ENCODE measurements at places on chromosomes 6 and 20. TPM values are rescaled to one million over a fixed set of nuclear protein-coding genes. Genes with fewer than 3 reads are reported as not detected.

GRCh38 chr6:76876922-76877553, 586.3 kb downstream of the HTR1B start:
- peak; percentile 24 for DNase-seq

- peak; percentile 48 for DNase-seq
Measured at GRCh38 chr6:42777126-42777822, 4.6 kb upstream of the BICRAL start.

Gene OR2H1
- not detected for total RNA-seq

GRCh38 chr20:6468423-6469116, 298.9 kb upstream of the BMP2 start:
- DNase-seq: no peak

Gene EFCAB8
- not detected for total RNA-seq

DNA sequence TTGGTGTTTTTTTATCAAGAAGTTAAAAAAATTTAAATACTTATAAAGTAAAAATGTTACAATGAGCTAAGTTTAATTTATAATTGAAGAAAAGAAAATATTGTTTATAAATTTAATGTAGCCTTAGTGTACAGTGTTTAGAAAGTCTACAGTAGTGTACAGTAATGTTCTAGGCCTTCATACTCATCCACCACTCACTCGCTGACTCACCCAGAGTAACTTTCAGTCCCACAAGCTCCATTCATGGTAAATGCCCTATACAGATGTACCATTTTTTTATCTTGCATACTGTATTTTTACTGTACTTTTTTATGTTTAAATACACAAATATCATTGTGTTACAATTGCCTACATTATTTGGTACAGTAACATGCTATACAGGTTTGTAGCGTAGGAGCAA, 26.0 kb downstream of the HTR1E start:
- DNase-seq: no peak

Gene COL11A2
- 0.02 TPM for total RNA-seq

DNA sequence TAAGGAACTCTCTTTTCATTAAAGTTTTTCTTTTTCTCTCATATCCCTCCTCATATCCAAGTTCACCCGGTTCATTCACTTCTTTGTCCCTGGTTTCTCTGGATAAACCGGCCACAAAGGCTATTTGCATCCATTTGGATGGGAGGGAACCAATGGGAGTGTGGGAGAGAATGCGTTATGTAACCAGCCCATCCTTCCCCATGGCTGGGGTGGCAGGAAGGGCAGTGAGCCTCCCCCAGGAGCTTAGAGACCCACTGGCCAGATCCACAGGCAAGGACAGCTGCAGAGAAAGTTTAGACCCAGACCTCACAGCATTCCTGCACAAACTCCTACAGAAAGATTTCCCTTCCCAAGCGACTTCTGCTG, 10.7 kb downstream of the CASS4 start:
- no peak for DNase-seq

DNA sequence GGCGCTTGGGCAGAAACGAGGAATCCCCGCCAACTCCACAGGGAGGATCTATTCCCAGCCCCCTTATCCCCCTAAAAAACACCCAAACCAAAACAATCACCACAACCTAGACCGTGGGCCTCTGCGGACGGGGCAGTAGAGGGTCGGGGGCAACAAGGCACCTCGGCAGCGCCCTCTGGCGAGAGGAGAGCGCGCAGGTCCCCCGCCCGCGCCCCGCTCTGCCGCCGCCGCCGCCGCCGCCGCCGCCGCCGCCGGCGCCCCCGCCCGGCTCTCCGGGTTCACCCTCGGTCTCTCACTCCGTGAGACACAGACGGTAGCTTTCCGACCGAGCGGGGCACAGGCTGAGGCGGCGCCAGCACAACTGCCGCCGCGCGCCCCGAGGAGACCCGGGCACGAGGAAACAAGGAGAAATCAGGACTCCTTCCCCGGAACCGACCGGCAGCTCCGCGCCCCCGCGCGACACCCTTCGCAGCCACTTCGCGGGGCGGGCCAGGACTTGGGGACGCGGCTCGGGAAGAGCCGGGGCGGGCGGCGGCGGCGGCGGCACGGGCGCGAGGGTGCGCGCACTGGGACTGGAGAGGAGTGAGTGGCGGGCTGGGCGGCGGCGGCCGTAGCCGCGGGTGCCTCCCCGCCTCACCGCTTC, at the start of gene SLC35F1:
Gene SLC35F1 (plus strand): TSS at position 307 of the 643 bp plus-strand sequence.
- DNase-seq: peak; percentile 15

DNA sequence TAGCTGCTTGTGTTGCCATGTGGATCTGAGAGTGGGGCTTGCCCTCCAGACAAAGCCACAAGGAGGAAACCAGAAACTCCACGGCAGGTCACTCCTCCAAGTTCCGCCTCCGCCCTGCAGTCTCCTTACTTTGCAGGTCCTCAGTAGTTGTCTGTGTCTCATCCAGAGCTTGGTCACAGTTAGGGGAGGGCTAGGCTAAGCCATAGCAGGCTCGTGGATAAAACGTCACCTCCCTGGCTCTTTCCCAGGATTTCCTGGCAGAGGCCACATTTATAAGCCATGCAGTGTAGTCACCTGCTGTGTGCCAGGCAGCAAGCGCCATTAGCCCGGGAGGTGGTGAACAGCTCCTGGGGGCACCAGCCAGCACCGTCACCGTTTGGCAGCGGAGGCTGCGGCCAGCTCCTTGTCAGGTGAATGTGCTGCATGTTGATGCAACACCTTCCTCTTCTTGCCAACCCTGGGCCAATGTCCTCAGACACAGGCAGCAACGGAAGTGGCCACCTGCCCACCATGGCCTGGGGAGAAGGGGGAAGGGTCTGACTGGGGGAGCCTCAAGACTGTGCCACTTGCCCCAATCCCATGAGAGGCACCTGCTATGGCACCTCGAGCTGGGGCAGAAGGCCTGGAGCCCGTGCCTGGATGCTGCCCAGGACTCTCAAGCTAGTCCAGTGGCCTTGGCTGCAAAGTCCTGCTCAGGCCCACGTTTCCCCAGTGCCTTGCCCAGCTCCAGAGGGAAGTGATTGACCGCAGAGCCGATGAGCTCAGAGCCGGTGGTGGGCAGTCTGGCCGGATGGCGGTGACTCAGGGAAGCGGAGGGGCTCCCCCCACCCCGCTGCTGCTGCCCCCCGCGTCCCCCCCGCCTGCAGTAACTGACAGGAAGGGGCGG, 39.0 kb upstream of the SLCO4A1 start:
- DNase-seq: peak; percentile 99

- DNase-seq: no peak
Measured at GRCh38 chr6:151139524-151139923, 100.2 kb upstream of the AKAP12 start.

DNA sequence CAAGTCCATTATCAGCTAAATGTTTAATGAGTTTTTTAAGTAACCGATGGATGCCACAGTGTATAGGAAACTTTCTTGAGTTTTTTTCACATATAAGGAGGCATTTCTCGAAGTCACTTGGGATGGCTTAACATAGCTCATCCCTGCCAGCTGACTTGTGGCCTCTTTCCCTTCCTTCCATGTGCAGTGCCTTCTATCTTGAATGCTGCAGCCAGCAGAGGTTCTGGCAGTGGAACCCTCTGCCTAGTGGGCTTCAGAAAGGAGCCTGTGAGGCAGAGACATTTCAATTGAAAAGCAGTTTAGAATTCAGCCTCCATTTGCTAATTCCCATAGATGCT, 51.9 kb downstream of the AKAP12 start:
- no peak for DNase-seq

- peak; percentile 91 for DNase-seq
Measured at GRCh38 chr6:5541751-5542432, 280.6 kb downstream of the FARS2 start.
